Esophagus mucosa (tissue), 1 donor: ENCODE measurements at places on chromosomes 1 and 21.
A peak's percentile ranks its signal among the peaks of the same experiment; 100 is the strongest.

- ATAC-seq = no peak
These were observed 113.0 kb downstream of the GLIS1 start for GRCh38 chr1:53625766-53626520.

GRCh38 chr1:225681231-225681630, 28.3 kb upstream of the ENAH start:
- ATAC-seq = no peak

DNA sequence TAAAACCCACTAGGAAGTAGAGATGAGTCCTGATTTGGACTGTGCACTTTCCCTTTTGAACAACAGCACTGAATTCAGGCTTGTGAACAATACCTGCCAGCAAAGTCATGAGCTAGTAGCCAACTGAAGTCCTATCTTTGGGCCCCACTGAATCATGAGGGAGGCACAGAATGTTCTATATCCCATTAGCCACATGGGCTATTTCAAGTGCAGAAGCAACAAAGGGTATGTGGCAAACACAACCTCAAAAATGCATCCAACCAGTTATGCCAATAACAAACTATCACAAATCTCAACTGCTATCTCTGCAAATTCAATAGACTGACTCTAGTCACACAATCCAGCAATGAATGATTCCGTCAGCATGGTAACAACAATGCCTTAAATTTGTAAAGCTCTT, 276.0 kb downstream of the MRPL39 start:
- no peak for ATAC-seq

- ATAC-seq = peak; percentile 55
These were observed 216.4 kb downstream of the VAV3 start for GRCh38 chr1:107748531-107748930.

DNA sequence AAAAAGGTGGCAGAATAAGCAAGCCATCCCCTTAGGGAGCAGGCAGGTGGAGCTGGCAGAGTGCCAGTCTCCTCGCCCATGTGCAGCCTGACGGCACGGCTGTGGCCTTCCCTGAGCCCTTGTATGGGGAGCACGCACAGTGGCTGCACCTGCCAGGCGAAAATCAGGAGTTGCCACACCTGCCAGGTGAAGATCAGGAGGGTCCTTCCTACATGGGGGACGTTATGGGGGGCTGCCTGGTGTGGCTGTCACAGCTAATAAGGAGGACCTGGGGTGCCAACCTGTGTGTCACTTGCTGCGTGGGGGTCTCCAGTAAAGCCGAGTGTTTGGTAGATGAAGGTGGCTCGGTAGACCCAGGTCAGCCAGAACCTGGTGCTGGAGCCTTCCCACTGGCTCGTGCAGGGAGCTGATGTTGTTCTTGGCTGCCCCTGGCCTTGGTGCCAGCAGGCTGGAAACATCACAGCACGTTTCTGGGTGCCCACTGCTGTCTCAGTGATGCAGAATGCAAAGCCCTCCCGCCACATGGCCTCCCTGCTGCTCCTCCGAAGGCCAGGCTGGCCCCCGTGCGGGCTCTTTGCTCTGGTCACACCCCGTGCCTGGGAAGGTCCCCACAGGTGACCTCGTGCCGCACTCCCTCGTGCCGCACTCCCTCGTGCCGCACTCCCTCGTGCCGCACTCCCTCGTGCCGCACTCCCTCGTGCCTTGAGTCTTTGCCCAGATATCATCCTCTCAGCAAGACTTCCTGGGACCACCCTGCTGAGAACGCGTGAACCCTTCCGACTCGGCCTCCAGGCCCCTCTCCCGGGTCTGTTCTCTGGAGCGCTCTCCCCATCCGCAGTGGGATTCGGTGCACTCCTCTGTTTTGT, 55.4 kb downstream of the SLC37A1 start:
- no peak for ATAC-seq

- ATAC-seq = no peak
These were observed 46.4 kb downstream of the MRPL39 start for GRCh38 chr21:25560891-25561290.

DNA sequence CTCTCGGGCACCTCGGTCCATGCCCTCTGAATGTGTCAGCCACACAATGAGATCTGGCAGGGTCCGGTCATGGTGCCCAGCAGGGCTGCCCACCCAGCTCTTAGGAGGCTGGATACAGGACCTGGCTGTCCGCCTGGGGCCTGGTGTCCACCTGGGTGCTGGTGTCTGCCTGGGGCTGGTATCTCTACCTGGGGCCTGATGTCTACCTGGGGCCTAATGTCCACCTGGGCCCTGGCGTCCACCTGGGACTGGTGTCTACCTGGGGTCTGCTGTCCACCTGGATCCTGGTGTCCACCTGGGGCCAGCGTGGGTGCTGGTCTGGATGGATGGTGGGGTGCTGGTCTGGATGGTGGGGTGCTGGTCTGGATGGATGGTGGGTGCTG, 45.1 kb upstream of the ACTRT2 start:
- ATAC-seq = no peak

GRCh38 chr1:94773296-94773809, 46.8 kb upstream of the SLC44A3 start:
- peak; percentile 80 for ATAC-seq

DNA sequence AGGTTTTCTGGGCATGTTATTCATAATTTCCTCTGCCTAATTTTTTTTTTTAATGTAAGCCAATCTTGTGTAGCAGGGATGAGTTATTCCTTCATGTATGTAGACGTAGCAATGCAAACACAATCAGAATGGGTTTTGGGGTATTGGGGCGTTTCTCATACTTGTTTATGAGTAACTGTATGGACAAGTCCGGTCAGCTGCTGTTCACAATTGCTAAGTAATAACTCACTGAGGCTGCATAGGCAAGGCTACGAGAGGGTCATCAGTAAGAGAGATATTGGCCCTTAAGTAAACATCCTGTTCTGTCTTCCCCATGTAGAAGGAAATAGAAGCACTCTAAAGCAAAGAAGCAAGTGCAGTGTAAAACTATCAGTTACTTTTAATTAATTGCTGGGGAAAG, 9.5 kb upstream of the TARS2 start:
- ATAC-seq = peak; percentile 92

GRCh38 chr1:9297831-9298230, 5.1 kb downstream of the SPSB1 start:
- no peak for ATAC-seq
